ENCODE measurements at places on chromosomes 7 and 10.
A peak's percentile ranks its signal among the peaks of the same experiment; 100 is the strongest.

DNA sequence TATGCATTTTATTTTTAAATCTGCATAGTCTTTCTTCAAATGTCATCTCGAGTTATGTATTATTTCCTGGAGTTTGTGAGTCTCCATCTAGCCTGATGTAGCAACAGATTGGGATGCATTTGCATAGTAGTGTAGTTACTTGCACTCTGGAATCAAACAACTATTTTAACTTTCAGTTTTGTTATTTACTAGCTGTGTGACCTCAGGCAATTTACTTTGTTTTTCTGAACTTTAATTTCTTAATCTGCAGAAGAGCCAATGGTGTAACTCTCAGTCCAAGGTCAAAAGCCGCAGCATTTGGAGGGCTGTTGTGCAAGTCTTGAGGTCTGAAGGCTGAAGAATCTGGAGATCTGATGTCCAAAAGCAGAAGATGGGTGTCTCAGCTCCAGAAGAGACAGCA lies 175.8 kb upstream of the SORCS1 start:
- no peak for DNase-seq

- no peak for DNase-seq
Measured at GRCh38 chr7:1639071-1639470, 31.0 kb upstream of the ELFN1 start.

- DNase-seq: no peak
Measured at GRCh38 chr10:84469470-84469869, 141.1 kb downstream of the CCSER2 start.

- DNase-seq: no peak
Measured at GRCh38 chr10:11871466-11871865, 48.3 kb downstream of the PROSER2 start.

DNA sequence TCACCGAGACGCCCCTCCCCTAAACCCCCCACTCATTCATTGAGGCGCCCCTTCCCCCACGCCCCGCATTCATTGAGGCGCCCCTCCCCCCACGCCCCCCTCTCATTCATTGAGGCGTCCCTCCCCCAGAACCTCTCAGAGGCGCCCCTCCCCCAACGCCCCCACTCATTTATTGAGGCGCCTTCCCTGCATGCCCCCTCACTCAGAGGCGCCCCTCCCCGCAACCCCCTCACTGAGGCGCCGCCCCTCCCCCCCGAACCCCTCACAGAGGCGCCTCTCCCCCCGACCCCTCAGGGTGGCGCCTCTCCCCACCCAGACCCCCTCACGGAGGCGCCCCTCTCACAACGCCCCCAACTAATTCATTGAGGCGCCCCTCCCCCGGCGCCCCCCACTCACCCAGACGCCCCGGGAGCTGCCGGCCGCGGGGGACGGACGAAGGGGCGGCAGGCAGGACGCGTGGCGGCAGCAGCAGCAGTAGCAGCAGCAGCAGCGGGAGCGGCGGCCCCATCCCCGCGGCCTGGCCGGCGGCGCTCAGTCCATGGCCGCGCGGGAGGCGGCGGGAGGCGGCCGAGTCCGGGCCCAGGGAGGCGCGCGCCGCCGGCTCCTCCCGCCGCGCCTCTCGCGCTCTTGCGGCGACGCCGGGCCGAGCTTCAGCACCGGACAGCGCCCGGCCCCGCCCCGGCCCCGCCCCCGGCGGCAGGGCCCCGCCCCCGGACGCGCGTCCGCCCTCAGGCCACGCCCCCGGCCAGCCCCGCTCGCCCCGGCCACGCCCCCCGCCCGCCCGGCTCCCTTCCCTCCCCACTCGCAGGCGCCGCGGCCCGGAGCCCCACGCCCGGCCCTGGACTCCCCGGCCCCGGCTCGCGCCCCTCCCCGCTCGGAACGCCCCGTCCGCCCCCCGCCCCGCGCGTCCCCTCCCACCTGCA lies at the start of gene PTPRN2:
Gene PTPRN2, minus strand, starts transcription at position 662 of the 923 bp plus-strand sequence.
- DNase-seq: peak; percentile 68

GRCh38 chr10:104666106-104666505 lies 25.0 kb downstream of the SORCS3 start:
- DNase-seq: no peak

DNA sequence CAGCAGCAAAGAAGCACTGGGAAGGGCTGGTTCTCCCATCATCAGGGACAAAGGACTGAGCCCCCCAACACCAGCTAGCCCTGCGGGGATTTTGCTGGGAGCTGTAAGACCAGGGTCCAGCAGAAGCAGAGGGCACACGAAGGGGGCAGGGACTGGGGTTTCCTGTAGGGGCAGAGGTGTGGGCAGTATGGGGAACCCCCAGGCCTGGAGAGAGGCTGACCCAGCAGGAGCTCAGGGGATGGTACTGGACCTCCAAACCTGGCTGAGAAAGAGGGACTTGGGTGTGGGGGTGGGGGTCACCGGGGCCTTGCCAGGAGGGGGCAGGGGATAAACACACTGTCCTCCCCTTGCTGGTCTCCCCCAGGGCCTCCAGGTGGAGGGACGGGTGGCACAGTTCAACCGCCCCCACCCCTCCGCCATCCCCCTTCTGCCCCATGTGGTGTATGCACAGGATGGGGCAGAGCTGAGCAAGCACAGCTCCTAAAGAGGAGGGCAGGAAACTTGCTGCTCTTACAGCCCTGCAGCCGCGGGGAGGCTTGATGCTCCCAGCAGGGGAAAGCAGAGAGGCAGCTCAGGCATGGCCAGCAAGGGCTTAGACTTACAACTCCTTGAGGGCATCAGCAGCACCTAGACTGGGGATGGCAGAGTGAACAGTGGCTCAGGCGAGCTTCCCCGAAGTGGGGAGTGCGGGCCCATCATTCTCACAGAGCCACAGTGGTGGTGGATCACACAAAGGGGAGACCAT lies 12.4 kb upstream of the RET start:
- DNase-seq: peak; percentile 18

GRCh38 chr7:25059576-25059975 lies 65.5 kb downstream of the CYCS start:
- no peak for DNase-seq

GRCh38 chr7:154792436-154793055 lies 210.4 kb downstream of the PAXIP1 start:
- DNase-seq: no peak

GRCh38 chr10:90958781-90959180 lies 37.9 kb upstream of the ANKRD1 start:
- DNase-seq: no peak
